Activated CD8-positive, alpha-beta memory T cell treated with anti-CD3 and anti-CD28 coated beads, Interleukin-2, amount 10 ng/mL, durations not matched to agents 7 days and 5 days (primary cell): ENCODE measurements at places on chromosomes 3 and 15.

DNA sequence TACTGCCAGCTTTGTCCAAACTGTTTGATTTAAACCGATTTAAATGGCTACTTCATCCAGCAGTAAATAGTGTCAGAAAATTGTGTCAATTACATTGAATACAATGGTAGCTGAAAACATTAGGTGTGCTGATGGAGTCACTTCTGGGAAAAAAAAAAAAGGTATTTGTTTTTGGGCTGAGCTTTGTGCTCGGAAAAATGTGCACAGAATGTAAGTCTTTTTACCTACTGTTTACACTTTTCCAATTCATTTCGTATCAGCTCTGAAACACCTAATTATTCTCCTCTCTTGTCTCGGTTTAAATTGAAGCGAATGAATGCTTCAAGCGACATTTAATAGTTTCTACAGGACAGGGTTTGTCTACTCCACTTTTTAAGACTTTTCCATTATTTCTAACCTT is 1078.4 kb downstream of the ROBO1 start:
- H3K4me3 ChIP-seq = no peak overlapping the region
- no peak overlapping the region for H3K27ac ChIP-seq
- DNase-seq = no peak
- no peaks in the 10 kb centered on the region for H3K4me1 ChIP-seq

GRCh38 chr3:135133905-135134683 is 339.0 kb downstream of the EPHB1 start:
- H3K27me3 ChIP-seq = no peaks in the 10 kb centered on the region
- no peak overlapping the region for H3K27ac ChIP-seq
- no peak overlapping the region for H3K4me3 ChIP-seq
- peaks cover 32% of the 10 kb centered on the region for H3K4me1 ChIP-seq
- DNase-seq = no peak

DNA sequence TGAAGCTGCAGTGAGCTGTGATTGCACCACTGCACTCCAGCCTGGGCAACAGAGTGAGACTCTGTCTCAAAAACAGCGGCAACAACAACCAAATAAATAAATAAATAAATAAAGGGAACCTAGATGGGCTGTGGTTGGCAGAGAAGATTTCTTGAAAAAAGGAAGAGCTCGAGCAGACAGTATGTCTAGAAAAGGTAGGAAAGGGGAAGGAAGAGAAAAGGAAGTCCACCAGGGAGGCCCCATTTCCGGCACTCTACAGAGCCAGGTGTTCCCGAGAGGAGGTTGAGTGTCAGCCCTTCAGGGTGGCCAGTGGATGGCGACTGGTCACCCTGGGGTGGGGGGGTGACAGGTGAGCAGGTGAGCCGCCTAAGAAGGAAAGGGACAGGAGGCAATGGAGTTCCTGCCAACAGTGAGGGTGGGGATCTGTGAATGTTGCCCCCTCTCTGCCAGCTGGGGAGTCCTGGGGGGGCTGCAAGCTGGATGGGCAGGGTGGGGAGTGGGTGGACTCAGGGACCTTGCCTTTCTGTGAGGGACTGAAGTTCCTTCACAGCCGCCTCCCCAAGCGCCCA is 14.8 kb downstream of the PAQR5 start:
- no peak for DNase-seq
- H3K36me3 ChIP-seq = no peaks in the 10 kb centered on the region
- H3K4me1 ChIP-seq = no peaks in the 10 kb centered on the region
- H3K4me3 ChIP-seq = no peak overlapping the region
- no peak overlapping the region for H3K27ac ChIP-seq

DNA sequence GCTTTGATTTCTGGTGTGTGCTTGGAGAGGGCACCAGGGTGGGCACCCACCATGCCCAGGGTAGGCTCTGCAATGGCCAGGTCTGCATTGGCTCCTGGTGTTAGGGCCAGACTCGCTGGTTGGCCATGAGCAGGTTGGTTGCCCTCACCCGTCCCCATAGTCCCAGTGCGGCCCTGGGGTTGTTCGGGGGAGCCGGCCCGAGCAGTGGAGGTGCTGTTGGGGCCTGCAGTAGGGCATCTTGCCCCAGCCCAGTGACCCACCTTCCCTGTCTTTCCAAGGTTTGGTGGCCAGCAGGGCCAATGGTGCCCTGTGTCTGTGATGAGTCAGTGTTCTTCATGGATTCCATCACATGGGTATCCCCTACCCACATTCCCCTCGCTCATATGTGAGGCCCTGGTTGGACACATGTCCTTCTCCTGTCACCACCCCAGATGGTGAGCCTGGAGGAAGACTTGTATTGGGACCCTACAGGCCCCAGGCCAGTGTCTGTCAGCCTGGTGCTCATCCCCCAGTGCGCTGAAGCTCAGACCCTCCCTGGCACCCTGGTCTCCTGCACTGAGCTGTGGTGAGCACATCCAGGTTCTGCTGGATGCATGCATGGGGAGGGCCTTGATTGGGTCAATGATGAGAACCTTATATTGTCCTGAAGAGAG is 190.1 kb downstream of the UBE3A start:
- H3K36me3 ChIP-seq = no peaks in the 10 kb centered on the region
- peak; percentile 18 for DNase-seq
- H3K4me3 ChIP-seq = no peak overlapping the region

GRCh38 chr3:66355394-66355793 is 134.6 kb downstream of the SLC25A26 start:
- H3K4me1 ChIP-seq = peaks cover 14% of the 10 kb centered on the region
- H3K27me3 ChIP-seq = no peaks in the 10 kb centered on the region
- no peak for DNase-seq
- H3K4me3 ChIP-seq = no peak overlapping the region
- no peaks in the 10 kb centered on the region for H3K36me3 ChIP-seq

DNA sequence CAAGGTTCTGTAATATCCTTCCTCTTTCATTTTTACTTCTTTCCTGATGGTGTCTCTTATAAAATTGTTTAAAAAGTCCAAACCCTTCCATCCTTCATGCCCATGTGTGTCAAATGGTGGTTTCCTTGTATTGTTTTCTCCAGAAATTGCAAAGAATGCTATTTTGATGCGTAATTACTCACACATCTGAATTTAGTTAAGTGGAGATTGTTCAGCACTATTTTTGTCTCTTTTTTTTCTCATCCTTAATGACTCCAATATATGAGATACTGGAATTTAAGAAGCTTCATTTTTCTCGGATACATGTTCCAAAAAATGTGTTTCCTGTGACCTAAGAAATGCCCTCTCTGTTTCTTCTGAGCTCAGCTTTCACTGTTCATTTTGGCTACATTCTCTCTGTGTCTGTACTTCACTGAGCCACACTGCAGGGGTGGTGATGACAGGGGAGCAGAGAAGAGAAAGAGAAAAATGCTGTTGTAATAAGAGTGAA is 799.8 kb downstream of the DIPK2A start:
- H3K27ac ChIP-seq = no peak overlapping the region
- no peaks in the 10 kb centered on the region for H3K4me1 ChIP-seq
- no peaks in the 10 kb centered on the region for H3K27me3 ChIP-seq
- H3K4me3 ChIP-seq = no peak overlapping the region
- DNase-seq = no peak

- peaks cover 13% of the 10 kb centered on the region for H3K4me1 ChIP-seq
- no peaks in the 10 kb centered on the region for H3K36me3 ChIP-seq
- no peak overlapping the region for H3K4me3 ChIP-seq
- H3K27me3 ChIP-seq = peaks cover 48% of the 10 kb centered on the region
- no peak for DNase-seq
- no peak overlapping the region for H3K27ac ChIP-seq
Observed at GRCh38 chr3:146164071-146164470, 3.1 kb upstream of the PLOD2 start.

GRCh38 chr3:169367016-169367415 is 296.5 kb downstream of the MECOM start:
- no peak overlapping the region for H3K27ac ChIP-seq
- no peaks in the 10 kb centered on the region for H3K36me3 ChIP-seq
- H3K4me3 ChIP-seq = no peak overlapping the region
- no peak for DNase-seq

DNA sequence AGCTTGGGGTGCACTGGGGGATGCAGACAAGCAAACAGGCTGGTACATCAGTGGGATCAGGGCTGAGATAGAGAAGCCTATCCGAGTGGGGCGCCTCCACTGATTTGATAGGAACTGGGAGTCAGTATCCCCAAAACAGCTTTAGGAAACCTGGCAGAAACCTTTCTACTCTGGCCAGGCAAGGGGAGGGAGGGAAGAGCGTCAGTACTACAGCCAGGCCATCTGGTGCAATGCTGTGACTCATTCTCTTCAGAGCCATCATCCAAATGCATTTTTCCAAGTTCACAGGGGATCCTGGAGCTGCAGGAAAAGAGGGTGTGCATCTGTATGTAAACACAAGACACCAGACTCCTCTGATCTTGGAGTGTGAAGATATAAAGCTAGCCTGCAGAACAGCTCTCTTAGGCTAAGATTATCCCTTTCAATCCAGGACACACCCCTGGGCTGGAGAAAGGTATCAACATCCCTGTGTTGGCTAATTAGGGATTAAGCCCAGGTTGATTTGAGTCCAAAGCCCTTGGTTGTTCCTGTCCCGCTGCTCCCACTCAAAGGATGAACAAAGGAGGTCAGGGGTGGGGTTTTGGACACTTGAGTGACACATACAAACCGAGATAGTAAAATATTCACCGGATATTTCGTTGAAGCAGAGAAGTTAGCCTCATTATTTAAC is 9.3 kb downstream of the GALNT15 start:
- DNase-seq = no peak
- H3K36me3 ChIP-seq = no peaks in the 10 kb centered on the region
- peaks cover 4% of the 10 kb centered on the region for H3K4me1 ChIP-seq
- peaks cover 3% of the 10 kb centered on the region for H3K27me3 ChIP-seq

- H3K27me3 ChIP-seq = no peaks in the 10 kb centered on the region
- H3K27ac ChIP-seq = peak overlapping the region; percentile 58
- peaks cover 13% of the 10 kb centered on the region for H3K4me1 ChIP-seq
- no peak overlapping the region for H3K4me3 ChIP-seq
- DNase-seq = peak; percentile 63
- peaks cover 37% of the 10 kb centered on the region for H3K36me3 ChIP-seq
Observed at GRCh38 chr15:90603893-90604292, 74.2 kb downstream of the CRTC3 start.

DNA sequence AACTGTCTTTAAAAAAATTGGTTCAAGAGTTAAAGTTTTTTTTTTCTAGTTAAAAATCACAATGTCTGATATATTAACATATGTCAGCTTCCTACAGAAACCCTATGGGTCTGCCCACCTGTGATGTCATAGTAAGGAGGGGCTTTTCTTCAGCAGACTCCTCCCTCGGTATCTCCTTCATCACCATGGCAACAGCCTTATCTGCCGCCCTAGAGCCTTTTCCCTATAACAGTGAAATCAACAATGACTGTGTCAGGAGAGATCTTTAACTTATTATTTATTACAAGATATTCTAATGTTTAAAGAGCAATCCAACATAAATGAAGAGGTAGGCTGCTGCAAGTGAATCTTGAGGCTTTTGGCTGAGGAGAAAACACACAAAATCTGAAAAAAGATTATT is 138.7 kb downstream of the PEX5L start:
- no peaks in the 10 kb centered on the region for H3K36me3 ChIP-seq
- no peaks in the 10 kb centered on the region for H3K4me1 ChIP-seq
- no peak overlapping the region for H3K4me3 ChIP-seq

DNA sequence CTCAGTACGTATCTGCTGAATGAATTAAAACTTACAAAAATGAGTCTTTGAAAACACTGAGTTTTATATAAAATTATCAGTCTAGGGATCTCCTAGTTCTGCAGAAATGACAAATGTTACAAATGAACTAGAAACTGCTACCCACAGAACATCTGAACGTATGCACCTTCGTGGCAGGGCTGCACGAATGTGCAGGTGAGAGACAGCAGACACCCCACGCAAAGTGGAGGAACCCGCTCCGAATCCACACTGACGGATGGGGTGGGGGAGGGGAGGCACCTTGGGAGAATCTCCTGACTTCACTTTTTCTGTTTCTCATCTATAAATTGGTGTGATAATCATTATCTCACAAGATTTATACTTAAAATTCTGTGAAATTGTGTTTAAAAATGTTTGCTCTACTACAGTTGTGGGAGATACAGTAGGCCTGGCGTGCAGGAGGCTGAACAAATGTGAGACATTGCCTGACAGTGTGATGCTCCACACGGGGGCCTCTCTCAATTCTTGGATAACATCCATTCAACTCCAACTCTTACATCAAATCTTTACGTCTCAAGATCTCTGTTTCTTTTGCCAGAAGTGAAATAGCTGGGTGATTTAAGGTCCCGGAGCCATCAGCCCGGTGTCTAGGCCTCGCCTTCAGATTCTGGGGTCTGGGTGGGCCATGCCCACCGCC is 86.9 kb downstream of the ATP10A start:
- H3K36me3 ChIP-seq = peaks cover 15% of the 10 kb centered on the region
- no peak overlapping the region for H3K4me3 ChIP-seq
- peak; percentile 31 for DNase-seq

DNA sequence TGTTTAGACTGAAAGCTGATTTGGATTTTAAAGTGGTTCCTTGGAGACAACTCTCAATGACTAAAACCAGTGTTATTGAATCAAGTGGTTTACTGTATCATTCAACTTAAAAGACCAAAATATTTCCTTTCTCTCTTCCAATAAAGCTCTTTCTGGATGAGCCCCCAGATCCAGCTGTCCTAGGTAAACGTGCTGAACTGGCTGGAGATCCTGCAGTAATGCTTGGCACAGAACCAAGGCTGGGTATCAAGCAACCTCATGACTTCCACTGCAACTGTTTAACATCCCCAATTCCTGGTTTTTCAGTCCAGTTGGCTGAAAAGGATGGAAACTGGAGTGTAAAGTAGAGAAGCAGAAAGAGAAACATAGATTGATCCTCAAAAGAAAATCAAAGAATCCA is 28.9 kb downstream of the SEC22C start:
- DNase-seq = no peak
- no peak overlapping the region for H3K4me3 ChIP-seq
- no peaks in the 10 kb centered on the region for H3K27me3 ChIP-seq
- peaks cover 27% of the 10 kb centered on the region for H3K4me1 ChIP-seq
- H3K27ac ChIP-seq = no peak overlapping the region

GRCh38 chr3:194158942-194159439 is 23.0 kb downstream of the HES1 start:
- no peaks in the 10 kb centered on the region for H3K4me1 ChIP-seq
- H3K27ac ChIP-seq = no peak overlapping the region
- DNase-seq = no peak
- no peaks in the 10 kb centered on the region for H3K36me3 ChIP-seq
- H3K27me3 ChIP-seq = peaks cover 63% of the 10 kb centered on the region

- no peak overlapping the region for H3K27ac ChIP-seq
- no peaks in the 10 kb centered on the region for H3K4me1 ChIP-seq
- DNase-seq = no peak
- H3K4me3 ChIP-seq = no peak overlapping the region
- H3K36me3 ChIP-seq = no peaks in the 10 kb centered on the region
- no peaks in the 10 kb centered on the region for H3K27me3 ChIP-seq
Observed at GRCh38 chr3:178137831-178138230, 398.4 kb upstream of the KCNMB2 start.

GRCh38 chr3:80978216-80978969 is 783.1 kb downstream of the GBE1 start:
- H3K4me1 ChIP-seq = no peaks in the 10 kb centered on the region
- DNase-seq = no peak
